H9 (cell line): ENCODE measurements at places on chromosomes 16 and 17. TPM values are rescaled to one million over a fixed set of nuclear protein-coding genes. Genes with fewer than 3 reads are reported as not detected.

GRCh38 chr16:66581246-66581952, 2.1 kb downstream of the CMTM2 start:
- peaks cover 13% of the 10 kb centered on the region; the same call in 1 of the 2 replicates for H3K27me3 ChIP-seq
- no peak overlapping the region for H3K27ac ChIP-seq
- DNase-seq, result no peak

- no peak overlapping the region for H3K27ac ChIP-seq
- DNase-seq, result no peak
- peak overlapping the region; percentile 55; the same call in 2 of the 3 replicates for H3K4me3 ChIP-seq
- H3K27me3 ChIP-seq, result no peaks in the 10 kb centered on the region
- no peaks in the 10 kb centered on the region; the same call in 1 of the 2 replicates for H3K4me1 ChIP-seq
- H3K36me3 ChIP-seq, result peaks cover 2% of the 10 kb centered on the region; the same call in 1 of the 3 replicates
Observed at GRCh38 chr16:2533912-2534311, 2.7 kb upstream of the CEMP1 start.

GRCh38 chr17:66040402-66040801, 151.5 kb downstream of the CEP112 start:
- peak; percentile 36 for DNase-seq
- H3K4me1 ChIP-seq, result no peaks in the 10 kb centered on the region
- no peak overlapping the region for H3K4me3 ChIP-seq
- no peaks in the 10 kb centered on the region for H3K27me3 ChIP-seq

- no peak overlapping the region for H3K27ac ChIP-seq
- H3K4me1 ChIP-seq, result no peaks in the 10 kb centered on the region
- H3K36me3 ChIP-seq, result no peaks in the 10 kb centered on the region
- DNase-seq, result no peak
- peaks cover 17% of the 10 kb centered on the region; the same call in 1 of the 2 replicates for H3K27me3 ChIP-seq
- H3K4me3 ChIP-seq, result peak overlapping the region; percentile 82
Observed at GRCh38 chr17:49224997-49225337, 5.6 kb downstream of the PHOSPHO1 start.

DNA sequence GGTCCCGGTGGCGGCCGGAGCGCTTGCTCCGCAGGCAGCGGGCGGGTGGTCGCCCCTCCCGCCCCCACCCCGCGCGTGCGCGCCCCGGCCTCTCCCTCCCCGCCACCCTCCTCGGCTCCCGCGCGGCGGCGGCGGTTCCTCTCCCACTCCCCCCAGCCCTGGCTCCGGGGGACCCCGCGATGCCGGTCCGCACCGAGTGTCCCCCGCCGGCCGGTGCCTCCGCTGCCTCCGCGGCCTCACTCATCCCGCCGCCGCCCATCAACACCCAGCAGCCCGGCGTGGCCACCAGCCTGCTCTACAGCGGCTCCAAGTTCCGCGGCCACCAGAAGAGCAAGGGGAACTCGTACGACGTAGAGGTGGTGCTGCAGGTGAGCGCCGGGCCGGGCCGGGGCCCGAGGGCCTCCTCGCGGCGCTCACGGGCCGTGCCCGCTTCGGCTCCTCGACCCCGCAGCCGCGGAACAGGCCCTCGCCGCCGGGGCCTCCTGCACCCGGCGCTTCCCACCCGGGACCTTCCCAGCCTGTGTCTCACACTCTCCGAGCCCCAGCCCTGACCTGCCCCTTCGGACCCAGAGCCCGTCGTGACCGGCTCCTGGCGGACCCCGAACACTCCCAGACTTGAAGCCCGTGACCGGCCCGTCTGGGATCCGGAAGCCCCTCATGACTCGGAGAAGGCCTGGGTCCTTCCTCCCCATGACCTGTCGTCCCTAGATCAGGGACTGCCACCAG, 490 bp downstream of the GID4 start:
- H3K27ac ChIP-seq, result no peak overlapping the region
- peak overlapping the region; percentile 97 for H3K4me3 ChIP-seq
- H3K27me3 ChIP-seq, result no peaks in the 10 kb centered on the region
- DNase-seq, result peak; percentile 67
- H3K36me3 ChIP-seq, result no peaks in the 10 kb centered on the region
- no peaks in the 10 kb centered on the region; the same call in 1 of the 2 replicates for H3K4me1 ChIP-seq

DNA sequence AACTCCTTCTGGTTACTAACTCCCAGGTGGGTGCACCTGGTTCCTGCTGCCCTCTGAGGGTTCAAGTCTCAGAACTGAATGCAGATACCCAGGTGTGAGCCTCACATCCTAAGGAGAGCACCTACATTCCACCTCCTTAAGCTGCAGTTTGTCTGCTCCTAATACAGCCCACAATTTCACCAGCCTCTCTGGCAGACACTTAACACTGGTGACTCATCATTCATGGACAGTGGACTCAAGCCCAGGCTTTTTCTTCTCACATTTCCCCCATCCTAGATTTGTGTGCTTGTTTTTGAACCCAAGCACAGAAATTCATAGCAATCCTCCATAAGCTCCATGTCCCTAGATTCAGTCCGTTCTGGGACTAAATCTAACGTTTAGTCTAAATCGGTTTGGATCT, 7.0 kb upstream of the MAF start:
- H3K36me3 ChIP-seq, result no peaks in the 10 kb centered on the region
- no peaks in the 10 kb centered on the region for H3K4me1 ChIP-seq
- H3K27me3 ChIP-seq, result no peaks in the 10 kb centered on the region
- DNase-seq, result no peak
- no peak overlapping the region for H3K4me3 ChIP-seq

DNA sequence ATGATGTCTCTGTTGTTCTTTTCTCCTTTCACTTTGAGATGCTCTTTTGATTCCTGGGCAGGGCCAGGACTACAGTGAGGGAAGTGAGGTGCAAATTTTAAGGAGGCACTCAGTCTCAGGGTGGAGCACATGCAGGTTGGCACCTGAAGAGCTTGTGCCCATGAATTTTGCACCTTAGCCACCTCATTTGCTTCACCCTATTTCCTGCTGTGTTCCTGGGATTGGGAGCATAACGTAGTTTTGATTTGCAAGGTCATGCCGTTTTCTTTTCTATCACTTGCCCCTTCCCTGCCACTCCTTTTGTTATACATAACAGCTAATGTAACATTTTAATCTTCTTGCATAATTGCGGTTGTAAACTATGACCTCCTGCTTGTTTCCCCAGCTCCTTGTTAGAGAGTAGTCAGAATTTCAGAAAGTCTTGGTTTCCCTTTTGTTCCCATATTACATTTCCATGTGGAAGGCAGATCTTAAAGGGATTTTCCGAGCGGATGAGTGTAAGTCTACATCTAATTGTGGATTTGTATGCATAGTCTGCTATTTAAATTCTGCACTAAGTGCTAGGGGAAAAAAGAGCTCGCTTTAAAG, 9.8 kb downstream of the PMFBP1 start:
- no peaks in the 10 kb centered on the region for H3K36me3 ChIP-seq
- no peak for DNase-seq
- no peak overlapping the region for H3K27ac ChIP-seq
- no peaks in the 10 kb centered on the region for H3K4me1 ChIP-seq
- no peak overlapping the region for H3K4me3 ChIP-seq

DNA sequence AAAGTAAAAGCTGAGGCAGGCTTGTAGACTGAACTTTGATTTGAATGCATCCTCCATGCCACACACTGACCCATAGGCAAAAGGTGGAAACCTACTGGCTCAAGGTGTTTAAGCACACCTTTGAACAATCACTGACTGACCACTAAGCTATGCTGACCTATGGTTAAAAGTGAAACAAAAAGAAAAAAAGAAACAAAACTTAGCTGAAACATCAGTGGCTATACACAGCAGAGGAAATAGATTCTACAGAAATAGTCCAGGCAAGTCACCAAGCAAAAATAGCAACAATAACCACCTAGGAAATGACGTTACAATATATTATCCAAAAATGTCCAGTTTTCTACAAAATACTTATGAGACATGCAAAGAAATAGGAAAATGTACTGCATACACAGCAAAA, 60.2 kb downstream of the RPGRIP1L start:
- no peaks in the 10 kb centered on the region; the same call in 1 of the 2 replicates for H3K4me1 ChIP-seq
- no peaks in the 10 kb centered on the region for H3K27me3 ChIP-seq
- H3K36me3 ChIP-seq, result peaks cover 9% of the 10 kb centered on the region
- H3K4me3 ChIP-seq, result no peak overlapping the region
- DNase-seq, result no peak
- no peak overlapping the region for H3K27ac ChIP-seq

GRCh38 chr16:21646721-21647561, 5.5 kb downstream of the IGSF6 start:
- no peaks in the 10 kb centered on the region for H3K27me3 ChIP-seq
- H3K4me3 ChIP-seq, result no peak overlapping the region
- DNase-seq, result no peak
- H3K4me1 ChIP-seq, result no peaks in the 10 kb centered on the region
- H3K36me3 ChIP-seq, result no peaks in the 10 kb centered on the region
- H3K27ac ChIP-seq, result no peak overlapping the region

- H3K36me3 ChIP-seq, result peaks cover 64% of the 10 kb centered on the region
- DNase-seq, result no peak
- no peaks in the 10 kb centered on the region for H3K27me3 ChIP-seq
- no peaks in the 10 kb centered on the region for H3K4me1 ChIP-seq
- no peak overlapping the region for H3K27ac ChIP-seq
Observed at GRCh38 chr16:70151391-70151790, 22.2 kb upstream of the CLEC18C start.

DNA sequence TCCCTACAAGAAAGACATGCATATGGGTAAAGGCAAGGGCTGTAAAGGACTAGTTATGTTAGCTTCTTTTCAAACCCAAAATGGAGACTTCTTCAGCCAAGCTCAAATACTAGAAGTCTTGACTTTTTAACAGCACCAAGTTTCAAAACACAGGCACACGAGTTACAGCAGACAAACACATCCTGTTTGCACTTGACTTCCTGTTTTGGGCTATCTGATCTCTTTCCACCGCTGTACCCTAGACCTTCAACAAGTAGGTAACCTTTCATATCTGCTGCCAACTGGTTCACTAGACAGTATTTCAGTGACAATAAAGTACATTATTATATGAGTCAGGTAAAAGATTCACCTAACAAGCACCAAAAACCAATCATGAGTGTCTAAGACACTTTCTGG, 12.3 kb downstream of the RFFL start:
- H3K27me3 ChIP-seq, result no peaks in the 10 kb centered on the region
- no peaks in the 10 kb centered on the region for H3K4me1 ChIP-seq
- no peak for DNase-seq
- H3K27ac ChIP-seq, result no peak overlapping the region

- no peaks in the 10 kb centered on the region for H3K36me3 ChIP-seq
- H3K27ac ChIP-seq, result no peak overlapping the region
- no peak overlapping the region for H3K4me3 ChIP-seq
- H3K27me3 ChIP-seq, result no peaks in the 10 kb centered on the region
Observed at GRCh38 chr17:9071016-9071415, 49.7 kb downstream of the NTN1 start.

- no peaks in the 10 kb centered on the region for H3K36me3 ChIP-seq
- no peaks in the 10 kb centered on the region for H3K27me3 ChIP-seq
- H3K4me1 ChIP-seq, result peaks cover 10% of the 10 kb centered on the region; the same call in 1 of the 2 replicates
Observed at GRCh38 chr17:72747501-72747900, 345.0 kb downstream of the SLC39A11 start.

- peaks cover 3% of the 10 kb centered on the region; the same call in 1 of the 2 replicates for H3K4me1 ChIP-seq
- H3K27me3 ChIP-seq, result peaks cover 3% of the 10 kb centered on the region; the same call in 1 of the 2 replicates
- no peaks in the 10 kb centered on the region for H3K36me3 ChIP-seq
- no peak for DNase-seq
- H3K4me3 ChIP-seq, result no peak overlapping the region
Observed at GRCh38 chr17:49577963-49578362, 2.3 kb downstream of the NXPH3 start.

DNA sequence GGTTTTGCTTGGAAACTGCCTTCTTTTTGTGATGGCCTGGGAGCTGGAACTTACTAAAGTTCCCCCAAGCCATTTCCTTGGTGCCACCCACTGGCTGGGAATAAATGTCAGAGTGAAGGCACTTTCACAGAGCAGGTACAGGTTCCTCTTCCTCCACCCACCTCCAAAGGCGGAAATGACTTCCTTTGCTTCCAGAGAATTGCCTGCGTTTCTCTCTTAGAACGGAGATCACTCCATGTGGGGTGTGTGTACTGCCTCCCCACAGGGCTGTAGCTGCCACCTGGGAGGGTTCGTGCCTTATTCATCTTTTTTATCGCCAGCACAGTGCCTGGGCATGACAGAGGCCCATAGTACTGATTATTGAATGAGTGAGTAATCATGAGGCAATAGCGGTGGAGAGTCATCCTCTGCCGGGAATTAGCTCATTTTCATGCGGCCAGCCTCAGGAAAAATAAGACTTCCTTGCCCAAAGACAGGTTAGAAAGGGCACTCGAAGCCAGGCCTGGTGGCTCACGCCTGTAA, 32.2 kb upstream of the HAS3 start:
- peaks cover 19% of the 10 kb centered on the region; the same call in 1 of the 2 replicates for H3K4me1 ChIP-seq
- peak overlapping the region; percentile 13 for H3K27ac ChIP-seq
- peak overlapping the region; percentile 61; the same call in 1 of the 3 replicates for H3K4me3 ChIP-seq
- no peak for DNase-seq

GRCh38 chr17:74862108-74862901, 2.6 kb upstream of the GRIN2C start:
- H3K4me1 ChIP-seq, result 0 out of 2 replicates have a peak, but pooled peaks cover 2% of the 10 kb centered on the region
- peak; percentile 93 for DNase-seq
- H3K36me3 ChIP-seq, result 0 out of 3 replicates have a peak, but pooled peaks cover 3% of the 10 kb centered on the region
- no peak overlapping the region for H3K27ac ChIP-seq

DNA sequence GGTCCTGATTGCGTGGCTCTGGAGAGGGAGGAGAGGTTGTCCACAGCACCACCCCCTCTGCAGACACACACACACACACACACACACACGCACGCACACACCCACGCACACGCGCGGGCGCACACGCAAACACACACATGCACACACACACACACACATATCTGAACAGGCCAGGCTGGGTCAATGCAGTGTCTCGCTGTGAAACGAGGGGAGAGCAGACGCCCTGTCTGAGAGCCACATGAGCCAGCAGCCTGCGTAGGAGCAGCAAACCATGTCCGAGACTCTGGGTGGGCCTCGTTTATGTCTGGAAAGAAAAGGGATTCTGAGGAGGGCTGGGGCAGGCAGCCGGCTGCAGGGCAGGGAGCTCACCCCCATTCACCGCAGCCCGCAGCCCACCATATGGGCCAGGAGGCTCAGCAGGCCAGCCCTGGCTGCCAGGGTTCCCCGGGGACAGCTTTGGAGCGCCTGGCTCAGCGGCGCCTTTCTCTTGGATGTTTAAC, 93.3 kb upstream of the TNRC6C start:
- H3K27me3 ChIP-seq, result no peaks in the 10 kb centered on the region
- H3K27ac ChIP-seq, result no peak overlapping the region
- no peak for DNase-seq
- H3K36me3 ChIP-seq, result no peaks in the 10 kb centered on the region
- H3K4me1 ChIP-seq, result no peaks in the 10 kb centered on the region
- no peak overlapping the region for H3K4me3 ChIP-seq

The LPCAT2 gene
- 2.5 and 2.8 TPM in 2 replicates for total RNA-seq

The TPPP3 gene
- 0.48 and 0.79 TPM in 2 replicates for total RNA-seq

The BCL6B gene
- 3.3 and 4.9 TPM in 2 replicates for total RNA-seq

The TVP23A gene
- 3.0 and 3.1 TPM in 2 replicates for total RNA-seq

The MYOCD gene
- 0.17 and 0.39 TPM in 2 replicates for total RNA-seq

The TBC1D3B gene
- 5.5 and 8.8 TPM in 2 replicates for total RNA-seq

The CSH1 gene
- not detected in 2 replicates for total RNA-seq

The C1QTNF8 gene
- not detected in 2 replicates for total RNA-seq

The C16orf95 gene
- 4.5 and 5.6 TPM in 2 replicates for total RNA-seq

The TMEM114 gene
- 0.33 and 1.2 TPM in 2 replicates for total RNA-seq
